ENCODE measurements at places on chromosomes 7 and 10. TPM values are rescaled to one million over a fixed set of nuclear protein-coding genes. Genes with fewer than 3 reads are reported as not detected.

DNA sequence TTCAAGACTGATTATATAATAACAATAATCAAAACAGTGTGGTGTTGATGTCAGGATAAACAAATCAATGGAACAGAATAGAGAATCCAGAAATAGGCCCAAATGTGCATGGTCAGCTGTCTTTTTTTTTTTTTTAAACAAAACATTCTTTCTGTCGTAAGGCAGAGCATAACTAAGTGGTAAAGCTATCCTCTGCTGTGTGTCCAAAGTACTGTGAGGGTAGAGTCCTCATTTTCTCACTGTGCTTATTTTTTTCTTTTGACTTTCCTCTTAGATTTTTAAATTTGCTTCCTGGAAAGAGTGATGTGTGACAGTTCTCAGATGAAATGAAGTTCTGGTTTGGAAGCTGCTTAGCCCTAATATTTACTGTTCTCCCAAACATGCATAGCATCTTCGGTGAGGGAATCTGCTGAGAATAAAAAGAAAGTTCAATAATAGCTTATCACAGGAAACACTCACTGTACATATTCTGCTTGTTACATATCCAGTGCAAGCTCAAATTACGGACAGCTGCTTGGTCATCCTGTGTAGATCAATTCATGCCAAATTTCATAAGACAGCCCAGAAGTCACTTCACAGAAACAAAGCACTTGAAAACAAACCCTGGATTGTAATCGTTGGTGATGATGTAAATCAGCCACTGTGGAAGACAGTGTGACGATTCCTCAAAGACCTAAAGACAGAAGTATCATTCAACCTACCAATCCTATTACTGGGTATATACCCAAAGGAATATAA, 423.9 kb downstream of the NEBL start:
- no peaks in the 10 kb centered on the region for H3K27me3 ChIP-seq
- H3K4me3 ChIP-seq, result no peak overlapping the region
- H3K4me1 ChIP-seq, result no peaks in the 10 kb centered on the region
- DNase-seq, result no peak
- H3K27ac ChIP-seq, result no peak overlapping the region

- no peak for DNase-seq
- H3K4me3 ChIP-seq, result no peak overlapping the region
- H3K27me3 ChIP-seq, result no peaks in the 10 kb centered on the region
- peaks cover 16% of the 10 kb centered on the region for H3K36me3 ChIP-seq
- no peak overlapping the region for H3K27ac ChIP-seq
Observed at GRCh38 chr10:30974773-30975415, 56.8 kb downstream of the ZNF438 start.

- no peak overlapping the region for H3K27ac ChIP-seq
- H3K36me3 ChIP-seq, result no peaks in the 10 kb centered on the region
- H3K4me1 ChIP-seq, result peaks cover 29% of the 10 kb centered on the region
Observed at GRCh38 chr10:70430493-70431445, 10.7 kb downstream of the NODAL start.

GRCh38 chr10:49119746-49120145, 4.4 kb upstream of the VSTM4 start:
- no peak for DNase-seq
- peaks cover 11% of the 10 kb centered on the region for H3K27me3 ChIP-seq
- H3K4me3 ChIP-seq, result no peak overlapping the region
- H3K36me3 ChIP-seq, result no peaks in the 10 kb centered on the region
- no peak overlapping the region for H3K27ac ChIP-seq

DNA sequence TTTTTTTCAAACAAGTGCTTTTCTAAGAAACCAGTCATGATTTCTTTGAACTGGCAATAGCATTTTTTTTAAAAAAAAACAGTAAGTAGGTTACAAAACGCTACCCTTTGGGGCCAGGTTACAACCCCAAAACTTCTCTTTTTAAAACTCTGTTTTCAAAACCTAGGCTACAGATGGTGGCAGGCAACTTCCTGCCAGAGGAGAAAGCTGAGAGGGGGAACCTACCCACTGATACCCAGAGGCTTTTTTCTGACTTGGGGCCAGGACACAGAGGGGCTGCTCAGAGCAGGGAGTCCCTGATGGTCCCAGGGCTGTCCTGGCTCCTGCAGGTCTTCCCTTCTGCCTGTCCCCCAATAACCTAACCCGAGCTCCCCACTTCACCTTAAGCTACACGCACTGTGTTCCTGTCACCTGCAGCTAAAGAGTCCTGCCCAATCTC, 6.9 kb downstream of the STN1 start:
- H3K36me3 ChIP-seq, result peaks cover 10% of the 10 kb centered on the region
- H3K4me1 ChIP-seq, result peaks cover 88% of the 10 kb centered on the region
- H3K27me3 ChIP-seq, result no peaks in the 10 kb centered on the region
- peak overlapping the region; percentile 74 for H3K4me3 ChIP-seq
- peak overlapping the region; percentile 99 for H3K27ac ChIP-seq

GRCh38 chr7:136845899-136846465, 22.5 kb upstream of the CHRM2 start:
- H3K4me3 ChIP-seq, result no peak overlapping the region
- no peak for DNase-seq
- H3K4me1 ChIP-seq, result no peaks in the 10 kb centered on the region
- H3K36me3 ChIP-seq, result no peaks in the 10 kb centered on the region

- no peak for DNase-seq
- H3K27me3 ChIP-seq, result peaks cover 9% of the 10 kb centered on the region
- H3K4me3 ChIP-seq, result no peak overlapping the region
Observed at GRCh38 chr10:94037286-94037685, 43.6 kb downstream of the PLCE1 start.

DNA sequence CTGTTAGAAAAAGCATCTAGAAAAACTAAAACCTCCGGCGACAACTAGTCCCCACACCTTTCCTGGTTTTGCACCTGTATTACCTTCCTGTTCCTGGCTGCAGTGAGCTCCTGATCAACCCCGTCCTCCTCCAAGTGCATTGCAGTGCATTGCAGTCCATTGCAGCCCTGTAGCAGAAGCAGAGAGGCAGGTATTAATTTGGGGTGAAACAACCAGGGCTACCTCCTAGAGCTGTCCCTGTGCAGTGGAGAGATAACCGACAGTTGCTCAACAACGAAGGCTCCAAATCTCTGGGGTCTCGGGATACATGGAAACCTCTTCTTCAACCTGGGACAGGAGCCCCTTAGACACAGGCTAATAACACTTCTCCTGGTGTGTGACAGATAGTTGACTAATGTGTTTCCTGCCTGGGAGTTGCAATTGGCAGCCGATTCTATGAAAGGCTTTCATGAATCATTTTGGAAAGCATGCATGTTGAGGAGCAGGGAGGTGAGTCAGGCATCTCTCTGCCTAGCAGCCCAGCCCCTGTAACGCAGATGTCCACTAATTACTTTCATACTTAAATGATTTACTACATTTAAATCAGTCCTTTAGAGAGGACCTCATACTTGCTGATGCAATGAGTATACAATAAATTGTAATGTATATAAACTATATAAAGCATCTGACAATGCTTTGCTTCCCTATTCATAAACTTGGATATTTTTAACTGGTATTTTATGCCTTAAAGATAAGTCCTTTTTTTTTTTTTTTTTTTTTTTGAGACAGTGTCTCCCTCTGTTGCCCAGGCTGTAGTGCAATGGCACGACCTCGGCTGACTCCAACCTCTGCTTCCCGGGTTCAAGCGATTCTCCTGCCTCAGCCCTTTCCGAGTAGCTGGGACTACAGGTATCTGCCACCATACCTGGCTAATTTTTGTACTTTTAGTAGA, 59.0 kb downstream of the PRR15 start:
- DNase-seq, result no peak
- H3K36me3 ChIP-seq, result no peaks in the 10 kb centered on the region
- H3K4me1 ChIP-seq, result no peaks in the 10 kb centered on the region
- H3K27ac ChIP-seq, result no peak overlapping the region

- H3K27ac ChIP-seq, result peak overlapping the region; percentile 68
- no peak overlapping the region for H3K4me3 ChIP-seq
- no peak for DNase-seq
- peaks cover 30% of the 10 kb centered on the region for H3K36me3 ChIP-seq
Observed at GRCh38 chr10:7300384-7300971, 110.4 kb downstream of the SFMBT2 start.

GRCh38 chr10:60372436-60372835, 17.2 kb downstream of the ANK3 start:
- no peak overlapping the region for H3K27ac ChIP-seq
- H3K27me3 ChIP-seq, result peaks cover 4% of the 10 kb centered on the region
- H3K36me3 ChIP-seq, result no peaks in the 10 kb centered on the region
- no peak for DNase-seq
- H3K4me3 ChIP-seq, result no peak overlapping the region
- no peaks in the 10 kb centered on the region for H3K4me1 ChIP-seq

- H3K4me3 ChIP-seq, result no peak overlapping the region
- no peaks in the 10 kb centered on the region for H3K4me1 ChIP-seq
- H3K36me3 ChIP-seq, result no peaks in the 10 kb centered on the region
- peaks cover 1% of the 10 kb centered on the region for H3K27me3 ChIP-seq
- DNase-seq, result no peak
Observed at GRCh38 chr7:113268757-113269156, 150.4 kb upstream of the SMIM30 start.

DNA sequence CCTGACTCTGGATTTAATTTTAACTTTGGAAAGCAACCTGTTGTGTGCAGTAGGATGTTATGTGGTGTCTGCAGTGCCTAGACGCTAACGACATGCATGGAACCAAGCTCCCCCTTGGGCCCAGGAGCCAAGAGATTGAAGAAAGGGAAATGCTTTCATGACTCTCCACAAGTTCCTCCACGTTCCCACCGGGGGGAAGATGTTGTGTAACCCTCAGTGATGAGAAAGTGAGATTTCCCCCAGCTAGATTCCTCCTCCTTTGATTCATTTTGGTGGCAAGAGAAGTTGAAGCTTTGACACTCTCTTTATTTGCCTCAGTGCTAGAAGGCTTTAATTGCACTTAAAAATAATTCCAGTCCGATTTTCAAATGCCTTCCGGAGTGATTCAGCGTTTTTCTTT, 157.9 kb upstream of the INSYN2A start:
- no peaks in the 10 kb centered on the region for H3K36me3 ChIP-seq
- H3K27me3 ChIP-seq, result peaks cover 6% of the 10 kb centered on the region
- no peak overlapping the region for H3K4me3 ChIP-seq

DNA sequence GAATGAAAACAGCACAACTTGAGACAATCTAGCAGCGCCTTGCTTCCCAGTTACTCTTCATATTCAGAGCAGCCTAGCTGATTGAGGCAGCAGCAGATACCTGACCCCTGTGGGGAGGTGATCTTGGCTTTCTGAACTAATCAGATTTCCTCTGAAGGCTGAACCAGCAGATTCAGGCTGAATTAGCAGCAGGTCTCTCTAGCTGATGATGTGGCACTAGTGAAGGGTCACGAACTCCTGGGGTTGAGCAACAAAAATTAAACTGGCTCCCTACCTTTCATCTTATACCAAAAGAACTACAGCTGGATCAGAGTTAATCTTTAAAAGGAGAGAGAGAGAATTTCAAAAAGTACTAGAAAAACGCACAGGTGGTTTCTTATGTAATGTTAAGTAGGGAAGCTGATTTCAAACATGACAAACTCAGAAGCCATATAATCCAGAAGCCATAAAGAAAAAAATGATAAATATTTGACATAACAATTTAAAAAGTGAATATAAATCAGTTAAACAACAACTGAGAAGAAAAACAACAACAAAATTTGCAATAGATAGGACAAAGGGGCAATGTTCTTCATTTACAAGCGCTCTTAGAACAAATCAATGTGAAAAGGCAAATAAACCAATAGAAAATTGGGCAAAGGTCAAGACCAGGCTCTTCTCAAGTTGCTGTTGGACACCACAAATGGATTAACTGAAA, 13.5 kb downstream of the SLC25A13 start:
- H3K27ac ChIP-seq, result no peak overlapping the region
- peaks cover 43% of the 10 kb centered on the region for H3K4me1 ChIP-seq
- no peak overlapping the region for H3K4me3 ChIP-seq
- H3K36me3 ChIP-seq, result peaks cover 6% of the 10 kb centered on the region
- DNase-seq, result no peak

- peaks cover 14% of the 10 kb centered on the region for H3K27me3 ChIP-seq
- H3K36me3 ChIP-seq, result no peaks in the 10 kb centered on the region
- DNase-seq, result no peak
- H3K4me1 ChIP-seq, result peaks cover 2% of the 10 kb centered on the region
- no peak overlapping the region for H3K27ac ChIP-seq
Observed at GRCh38 chr7:30688718-30689221, 6.5 kb upstream of the CRHR2 start.

DNA sequence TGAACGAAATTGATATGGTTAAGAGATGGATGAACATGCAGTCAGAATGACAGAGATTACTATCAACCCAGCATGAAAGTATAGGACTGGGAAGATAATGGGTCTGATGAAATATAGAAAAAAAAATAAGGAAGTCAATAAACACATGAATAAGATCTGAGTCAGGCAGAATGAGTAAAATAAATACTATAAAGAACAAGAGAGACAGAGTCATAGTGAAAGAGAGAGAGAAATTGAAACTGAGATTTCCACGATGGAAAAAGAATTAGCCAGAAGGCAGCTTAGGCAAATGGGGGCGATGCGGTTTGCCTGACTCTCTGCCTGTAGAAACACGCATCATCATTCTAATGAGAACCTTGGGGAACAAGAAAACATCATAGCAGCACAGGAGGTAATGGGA, 26.6 kb downstream of the SEMA3D start:
- no peak overlapping the region for H3K4me3 ChIP-seq
- no peak for DNase-seq
- no peaks in the 10 kb centered on the region for H3K27me3 ChIP-seq
- H3K4me1 ChIP-seq, result no peaks in the 10 kb centered on the region
- H3K36me3 ChIP-seq, result no peaks in the 10 kb centered on the region
- no peak overlapping the region for H3K27ac ChIP-seq

DNA sequence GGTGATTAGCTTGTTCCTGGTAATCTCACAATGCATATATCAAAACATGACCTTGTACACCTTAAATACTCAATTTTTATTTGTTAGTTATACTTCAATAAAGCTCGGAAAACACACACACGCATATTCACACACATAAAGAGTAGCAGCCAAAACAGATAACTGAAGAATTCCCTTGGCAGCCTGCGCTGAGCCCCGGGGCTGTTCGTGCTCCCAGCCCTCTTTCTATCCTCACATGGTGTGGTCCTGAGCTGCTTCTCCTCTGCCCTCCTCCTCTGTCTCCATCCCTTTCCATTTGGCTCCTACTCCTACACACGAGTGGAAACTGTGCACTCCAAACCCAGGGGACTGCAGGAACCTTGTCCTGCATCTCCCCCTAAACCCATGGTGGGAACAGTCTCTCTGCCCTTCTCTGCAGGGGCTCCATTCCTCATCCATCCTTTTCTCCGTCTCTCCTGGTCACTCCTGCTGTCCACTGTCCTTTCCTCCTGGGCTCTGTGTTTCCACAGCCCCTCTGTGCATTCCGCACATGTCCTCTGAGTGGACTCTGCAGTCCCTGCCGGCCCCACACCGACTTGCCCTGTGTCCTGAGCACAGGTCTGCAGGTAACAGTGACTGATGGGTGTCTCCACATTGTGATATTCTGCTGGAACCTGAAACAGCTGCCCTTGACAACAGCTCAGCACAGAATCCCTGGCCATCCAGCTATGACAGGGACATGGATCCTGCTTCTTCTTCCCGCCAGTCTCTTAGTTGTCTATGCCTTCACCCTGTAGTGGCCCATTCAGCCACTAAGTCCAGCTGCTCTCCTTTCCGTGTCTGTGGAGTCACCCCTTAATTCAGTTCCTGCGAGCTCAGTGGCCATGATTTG, 216.8 kb upstream of the ZNF32 start:
- no peak overlapping the region for H3K4me3 ChIP-seq
- H3K27ac ChIP-seq, result peak overlapping the region; percentile 4

The SND1 gene
- 105 TPM for total RNA-seq

The RNF148 gene
- total RNA-seq, result not detected

The ANKRD61 gene
- not detected for total RNA-seq

The TUBB8 gene
- not detected for total RNA-seq

The TRIL gene
- total RNA-seq, result not detected

The H2BK1 gene
- 2.5 TPM for total RNA-seq

The NYAP1 gene
- 0.44 TPM for total RNA-seq

The EVX1 gene
- not detected for total RNA-seq

The FAM107B gene
- total RNA-seq, result 260 TPM

The MSMB gene
- not detected for total RNA-seq

The EGR2 gene
- 1.2 TPM for total RNA-seq

The RSPH10B gene
- total RNA-seq, result not detected

The BTAF1 gene
- total RNA-seq, result 81.6 TPM
